ENCODE measurements at places on chromosomes 7 and 10.

DNA sequence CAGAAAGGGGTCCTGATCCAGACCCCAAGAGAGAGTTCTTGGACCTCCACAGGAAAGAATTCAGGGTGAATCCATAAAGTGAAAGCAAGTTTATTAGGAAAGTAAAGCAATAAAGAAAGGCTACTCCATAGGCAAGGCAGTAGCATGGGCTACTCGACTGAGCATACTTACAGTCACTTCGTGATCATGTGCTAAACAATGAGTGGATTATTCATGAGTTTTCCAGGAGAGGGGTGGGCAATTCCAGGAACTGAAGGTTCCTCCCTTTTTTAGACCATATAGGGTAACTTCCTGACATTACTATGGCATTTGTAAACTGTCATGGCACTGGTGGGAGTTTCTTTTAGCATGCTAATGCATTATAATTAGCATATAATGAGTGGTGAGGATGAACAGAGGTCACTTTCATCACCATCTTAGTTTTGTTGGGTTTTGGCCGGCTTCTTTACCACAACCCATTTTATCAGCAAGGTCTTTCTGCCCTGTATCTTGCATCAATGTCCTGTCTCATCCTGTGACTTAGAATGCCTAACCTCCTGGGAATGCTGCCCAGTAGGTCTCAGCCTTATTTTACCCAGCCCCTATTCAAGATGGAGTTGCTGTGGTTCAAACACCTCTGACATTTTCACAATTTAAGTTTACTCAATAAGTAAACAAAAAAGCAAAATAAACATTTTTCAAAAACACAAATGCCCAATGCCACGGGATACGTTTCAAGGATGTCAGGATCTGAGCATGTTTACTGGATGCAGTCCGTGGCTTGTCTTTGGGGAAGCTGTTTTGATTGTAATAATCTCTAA is 37.0 kb downstream of the ALOX5 start:
- no peak for DNase-seq

- DNase-seq, result no peak
Observed at GRCh38 chr7:95886501-95887090, 114.2 kb downstream of the DYNC1I1 start.

- no peak for DNase-seq
Observed at GRCh38 chr10:6405713-6406112, 174.4 kb downstream of the PRKCQ start.

DNA sequence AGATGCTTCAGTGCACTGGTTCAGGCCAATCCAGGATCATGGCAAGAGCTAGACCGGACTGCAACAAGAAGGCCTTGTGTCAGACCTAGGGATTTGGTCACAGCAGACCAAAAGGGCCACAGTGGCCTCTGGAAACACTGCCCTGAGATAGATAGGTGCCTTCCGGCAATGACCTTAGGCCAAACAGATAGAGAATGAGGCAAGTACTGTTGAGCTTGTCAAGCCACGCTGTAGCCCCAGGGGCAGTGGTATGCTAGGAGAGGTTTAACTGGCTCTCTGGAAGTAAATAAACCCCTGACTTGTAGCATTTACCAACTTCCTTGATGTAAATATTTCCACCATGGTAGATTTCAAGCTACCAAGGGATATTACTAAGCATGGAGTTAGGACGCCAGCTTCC is 197.5 kb downstream of the GRID1 start:
- DNase-seq, result no peak

GRCh38 chr7:33400214-33400538 is 270.8 kb downstream of the BBS9 start:
- no peak for DNase-seq

DNA sequence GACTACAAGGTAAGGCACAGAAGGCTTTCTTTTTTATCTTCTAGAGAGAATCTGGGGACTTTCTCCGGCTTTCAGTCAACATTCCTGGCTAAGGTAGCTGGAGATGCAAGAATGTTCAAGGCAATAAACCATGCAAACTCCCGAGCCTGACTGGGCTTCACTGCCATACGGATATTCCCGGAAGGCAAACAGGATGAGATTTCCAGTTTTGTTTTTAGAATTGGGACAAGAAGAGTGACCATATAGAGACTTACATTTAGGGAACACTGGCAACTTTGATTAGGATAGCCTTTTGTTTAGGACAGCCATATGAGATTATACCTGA is 269 bp downstream of the CALD1 start:
- no peak for DNase-seq

- no peak for DNase-seq
Observed at GRCh38 chr7:89661876-89662275, 492.4 kb upstream of the STEAP1 start.

GRCh38 chr7:81519886-81520285 is 250.0 kb downstream of the HGF start:
- DNase-seq, result no peak

DNA sequence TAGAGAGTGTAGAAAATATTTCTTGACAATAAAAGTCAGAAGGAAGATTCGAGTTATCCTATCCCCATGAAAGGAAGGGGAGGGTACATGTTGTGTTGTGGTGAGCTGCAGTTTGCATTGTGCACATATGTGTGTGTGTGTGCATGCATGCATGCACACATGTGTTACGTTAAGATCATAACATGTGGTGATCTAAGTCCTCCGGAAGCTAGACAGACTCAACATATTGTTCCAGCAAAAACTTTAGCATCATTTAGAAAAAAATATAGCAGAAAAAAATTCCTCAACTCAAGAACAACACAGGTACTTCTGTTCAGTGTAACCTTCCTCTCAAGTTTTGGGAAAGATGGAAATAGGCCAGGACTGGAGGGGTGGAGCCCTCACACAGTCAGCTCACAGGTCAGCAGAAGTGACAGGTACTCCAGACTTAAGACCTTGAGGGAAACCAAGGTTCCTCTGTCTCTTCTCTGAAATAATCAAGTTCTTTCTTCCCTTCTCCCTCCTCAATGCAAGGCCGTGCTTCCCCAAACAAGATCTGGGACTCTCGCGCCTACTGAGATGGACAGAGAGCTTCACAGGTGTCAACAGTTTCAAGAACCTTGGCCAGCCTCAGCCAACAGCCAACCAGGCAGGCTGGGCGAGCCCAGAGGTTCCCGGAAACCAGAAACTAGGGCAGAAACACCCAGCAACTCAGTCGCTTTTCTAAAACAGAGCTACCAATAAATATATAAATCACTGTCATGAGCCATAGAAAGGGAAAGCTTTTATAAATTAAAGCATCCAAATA is 205.2 kb downstream of the FAM107B start:
- DNase-seq, result no peak

Measured in cortex of kidney (tissue), 1 donor.